ENCODE measurements at places on chromosomes 5 and 9. TPM values are rescaled to one million over a fixed set of nuclear protein-coding genes. Genes with fewer than 3 reads are reported as not detected.
A peak's percentile ranks its signal among the peaks of the same experiment; 100 is the strongest.

DNA sequence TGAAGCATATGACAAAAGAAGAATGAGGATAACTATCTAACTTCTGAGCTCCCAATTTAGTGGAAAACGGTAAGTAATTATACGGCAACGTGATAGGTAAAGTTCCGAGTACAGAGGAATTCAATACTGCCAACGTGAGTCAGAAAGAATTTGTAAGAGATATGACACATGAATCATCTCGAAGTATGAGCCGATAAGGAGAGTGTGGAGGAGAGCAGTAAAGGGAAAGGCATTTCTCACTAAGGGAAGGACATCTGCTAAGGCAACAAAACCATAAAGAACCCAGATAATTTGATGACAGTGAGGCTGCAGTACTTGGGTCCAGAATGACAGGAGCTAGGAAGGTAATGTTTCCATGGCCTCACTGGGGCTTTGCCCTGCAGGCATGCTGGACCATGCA, 11.0 kb downstream of the MPDZ start:
- no peak for DNase-seq

DNA sequence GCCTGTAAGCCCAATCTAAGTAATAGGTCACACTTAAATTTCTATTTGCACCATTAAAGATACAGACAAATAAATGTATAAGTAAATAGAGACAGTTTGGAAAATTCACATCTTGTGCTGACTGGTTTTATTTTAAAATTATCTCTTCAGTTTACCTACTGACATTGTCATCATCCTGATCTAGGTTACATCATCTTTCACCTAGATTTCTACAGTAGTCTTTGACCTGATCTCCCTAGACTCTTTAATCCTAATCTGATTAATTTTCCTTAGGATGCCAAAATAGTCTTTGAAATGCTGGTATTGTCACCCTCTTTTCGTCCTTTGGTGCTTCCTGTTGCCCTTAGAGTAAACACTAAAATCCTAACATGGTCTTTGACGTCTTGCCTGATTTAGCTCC, 43.9 kb downstream of the NDUFS4 start:
- no peak for DNase-seq

DNA sequence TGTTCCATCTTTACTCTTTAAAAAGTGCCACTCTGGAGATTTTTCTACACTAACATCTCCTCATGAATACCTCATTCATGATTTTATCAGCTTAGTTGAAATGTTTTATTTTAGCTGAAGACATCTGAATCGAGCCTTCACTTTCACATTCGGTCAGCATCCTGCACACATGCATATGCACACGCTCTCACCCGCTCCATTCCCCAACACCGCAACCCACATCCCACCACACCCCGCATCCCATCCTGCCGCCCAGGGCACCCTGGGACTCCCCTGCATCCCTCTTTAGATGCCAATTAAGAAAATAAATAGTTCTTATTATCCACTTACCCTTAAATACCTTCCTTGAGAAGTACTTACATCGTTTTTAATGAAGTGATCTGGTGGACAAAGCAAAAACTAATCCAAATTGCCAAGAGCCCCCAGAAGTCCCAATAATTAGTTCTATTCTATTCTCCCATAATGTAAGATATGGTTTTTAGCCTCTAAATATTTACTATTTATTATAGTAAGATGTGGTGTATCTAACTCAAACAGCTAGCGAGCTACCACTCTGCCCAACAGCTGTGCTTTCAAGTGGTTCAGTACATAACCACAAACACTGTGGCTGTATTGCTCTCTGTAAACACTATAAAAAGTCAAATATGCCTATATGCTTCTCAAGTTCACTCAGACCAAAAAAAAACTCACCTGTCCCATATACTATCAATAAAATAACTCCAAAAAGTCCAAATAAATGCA, 38.2 kb downstream of the GZMK start:
- DNase-seq: peak; percentile 94

DNA sequence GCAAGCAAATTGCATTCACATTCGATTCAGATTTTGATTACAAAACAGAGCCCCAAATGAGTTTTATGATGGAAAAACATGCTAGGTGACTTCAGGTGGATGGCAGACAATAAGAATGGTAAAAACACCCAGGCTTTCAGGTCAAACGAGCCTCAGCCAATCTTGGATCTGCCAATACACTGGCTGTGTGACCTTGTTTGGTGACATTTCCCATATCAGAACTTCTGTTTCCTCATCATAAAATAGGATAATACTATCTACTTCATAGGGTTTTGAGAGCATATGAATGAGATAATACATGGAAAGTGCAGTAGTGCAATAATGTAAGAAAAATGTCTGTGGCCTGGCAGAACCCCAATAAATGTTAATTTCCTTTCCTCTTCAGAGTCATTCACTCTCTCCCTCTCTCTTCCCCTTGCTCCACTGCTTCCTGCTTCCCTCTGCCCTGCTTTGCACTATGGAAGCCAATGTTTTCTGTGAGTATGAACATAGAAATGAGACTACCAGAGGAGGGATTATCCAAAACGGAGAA, 54.7 kb downstream of the SH3RF2 start:
- DNase-seq: no peak

The ACOT12 gene
- not detected for total RNA-seq
